Stimulated activated CD4-positive, alpha-beta T cell treated with anti-CD3 and anti-CD28 coated beads, TNF-alpha, amount 100 ng/mL, for 1 hour (primary cell): ENCODE measurements at places on chromosomes 1 and 21.

DNA sequence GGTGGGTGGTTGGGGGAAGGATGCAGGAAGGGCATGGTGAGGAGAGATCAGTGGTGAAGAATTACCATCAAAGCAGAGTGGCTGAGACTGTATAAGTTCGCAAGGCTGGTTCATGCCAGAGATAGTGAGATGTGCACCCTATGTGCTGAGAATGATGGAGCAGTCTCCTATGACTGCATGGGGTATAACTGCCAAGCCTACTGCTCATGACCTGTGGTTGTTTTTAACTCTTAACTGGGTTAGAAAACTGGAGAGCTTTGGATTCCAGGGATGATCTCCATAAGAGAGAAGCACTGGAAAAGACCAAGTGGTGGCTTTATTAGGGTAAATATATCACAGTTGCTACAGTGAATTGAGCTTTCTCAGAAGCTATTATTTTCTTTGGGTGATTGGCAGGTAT, 16.2 kb downstream of the WNT2B start:
- DNase-seq = no peak

GRCh38 chr1:75855010-75855409, 58.3 kb downstream of the MSH4 start:
- no peak for DNase-seq

DNA sequence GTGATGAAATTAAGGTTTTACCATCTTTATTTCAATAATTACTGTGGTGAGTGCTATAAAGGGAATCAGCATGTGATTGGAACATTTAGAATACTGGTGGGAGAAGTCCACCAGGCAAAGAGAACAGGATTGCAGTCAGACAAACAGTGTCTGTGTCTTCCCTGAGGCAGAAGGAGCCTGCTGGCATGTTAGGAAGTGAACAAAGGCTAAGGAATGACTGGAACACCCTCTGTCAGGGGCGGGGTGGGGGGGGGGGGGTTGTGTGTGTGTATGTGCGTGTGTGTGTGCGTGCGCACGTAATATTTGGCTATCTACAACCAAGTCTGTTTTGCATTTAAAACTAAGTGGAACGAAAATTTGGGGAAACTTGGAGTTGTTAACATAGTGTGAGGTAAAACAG, 30.2 kb downstream of the SRRM1 start:
- DNase-seq = no peak

DNA sequence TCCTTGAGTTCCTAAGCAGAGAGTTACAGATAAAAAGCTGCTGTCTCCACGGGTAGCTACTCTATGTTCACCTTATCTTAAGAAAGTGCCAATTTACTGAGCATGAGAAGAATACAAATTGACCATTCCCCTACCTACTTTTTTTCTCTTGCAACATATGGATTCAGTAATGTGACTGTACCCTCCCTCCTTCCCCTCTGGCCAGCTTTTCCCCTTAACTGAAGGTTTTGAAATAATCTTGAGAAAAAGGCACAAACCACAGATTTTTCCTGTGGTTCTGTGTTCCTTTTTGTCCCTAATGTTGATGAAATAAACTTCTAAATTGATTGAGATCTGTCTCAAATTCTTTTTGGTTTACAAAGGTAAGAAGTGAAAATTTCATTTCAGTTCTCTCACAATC, 2.6 kb upstream of the CD2 start:
- DNase-seq = no peak
